ENCODE measurements at places on chromosomes 5 and 9.

DNA sequence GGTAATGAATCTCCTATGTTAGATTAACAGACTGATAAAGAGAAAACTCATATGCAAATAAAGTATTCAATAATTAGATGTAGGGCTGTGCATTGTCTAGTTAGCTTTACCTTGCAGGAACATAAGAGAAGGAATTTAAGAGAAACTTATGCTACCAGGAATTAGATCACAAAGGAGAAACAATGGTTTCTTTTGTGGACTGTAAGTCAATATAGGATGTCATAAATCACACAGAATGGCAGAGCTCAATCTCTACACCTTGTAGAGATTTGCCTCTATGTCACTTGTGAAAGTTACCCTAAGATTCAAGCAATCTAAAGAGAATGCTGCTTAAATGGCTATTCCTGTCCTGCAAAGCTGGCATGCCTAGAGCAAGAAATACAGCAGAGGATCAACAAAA is 26.0 kb downstream of the SLCO4C1 start:
- DNase-seq: no peak

DNA sequence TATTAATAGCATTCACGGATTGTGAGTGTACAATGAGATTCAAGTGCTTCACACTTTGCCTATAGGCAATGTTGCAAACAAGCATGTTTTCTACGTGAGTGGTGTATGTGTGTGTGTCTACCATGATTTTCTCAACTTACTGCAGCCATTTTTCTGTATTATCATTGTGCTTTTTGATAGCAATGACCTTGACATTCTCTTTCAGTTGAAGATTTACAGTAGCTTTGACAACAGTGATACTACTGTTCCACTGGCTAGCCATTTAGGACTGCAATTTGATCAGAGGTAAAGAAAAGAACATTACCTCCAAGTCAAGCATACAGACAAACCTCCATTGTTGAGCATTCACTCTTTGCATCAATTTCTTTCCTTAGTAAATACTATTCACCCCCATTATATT is 297.0 kb downstream of the MAN2A1 start:
- no peak for DNase-seq

GRCh38 chr5:73126381-73126780 is 6.0 kb downstream of the TMEM171 start:
- DNase-seq: no peak

DNA sequence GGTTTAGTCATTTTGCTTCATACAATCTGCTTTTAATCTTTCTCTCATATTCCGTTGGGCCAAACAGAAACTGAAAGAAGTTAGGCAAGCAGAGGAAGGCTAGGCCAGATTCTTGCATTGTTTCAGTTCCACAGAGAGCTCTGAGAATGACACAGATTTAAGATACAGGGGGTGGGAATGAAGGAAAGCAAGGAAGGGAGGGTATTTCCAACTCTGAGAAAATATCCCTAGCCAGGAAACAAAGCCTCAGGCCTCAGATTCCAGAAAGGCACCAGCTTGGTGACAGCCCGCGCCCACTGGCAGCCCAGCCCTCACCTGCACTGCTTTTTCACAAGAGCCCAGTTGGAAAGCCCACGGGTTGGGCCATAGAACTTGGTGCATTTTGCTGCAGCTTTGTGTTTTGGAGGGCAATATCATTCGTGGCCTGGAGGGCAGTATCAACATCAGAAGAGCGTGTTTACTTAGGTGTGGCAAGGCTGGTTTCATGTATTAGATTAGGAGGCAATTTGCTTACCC is 63.5 kb downstream of the ENC1 start:
- DNase-seq: peak; percentile 69

- peak; percentile 2 for DNase-seq
Observed at GRCh38 chr5:84272771-84273516, 111.7 kb downstream of the EDIL3 start.

DNA sequence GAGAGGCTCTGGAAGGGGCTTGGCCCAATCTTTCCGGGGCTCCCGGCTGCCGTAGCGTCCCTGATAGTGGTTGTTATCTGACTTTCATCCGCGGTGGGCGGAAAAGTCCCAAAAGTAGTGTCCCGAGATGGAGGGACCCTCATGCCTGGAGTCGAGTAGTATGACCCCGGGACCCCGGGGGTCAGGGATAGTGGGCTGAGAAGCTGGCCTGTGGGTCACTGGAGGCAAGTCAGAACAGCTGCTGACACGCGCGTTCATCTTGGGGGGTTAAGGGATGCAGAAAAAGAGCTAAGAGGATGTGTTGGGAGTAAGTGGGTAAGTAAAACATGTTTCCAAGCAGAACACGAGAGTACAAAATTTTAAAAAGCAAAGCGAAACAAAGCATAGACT is 123.4 kb downstream of the TMEM161B start:
- DNase-seq: no peak

- no peak for DNase-seq
Observed at GRCh38 chr5:157186309-157187045, 5.8 kb downstream of the ITK start.

DNA sequence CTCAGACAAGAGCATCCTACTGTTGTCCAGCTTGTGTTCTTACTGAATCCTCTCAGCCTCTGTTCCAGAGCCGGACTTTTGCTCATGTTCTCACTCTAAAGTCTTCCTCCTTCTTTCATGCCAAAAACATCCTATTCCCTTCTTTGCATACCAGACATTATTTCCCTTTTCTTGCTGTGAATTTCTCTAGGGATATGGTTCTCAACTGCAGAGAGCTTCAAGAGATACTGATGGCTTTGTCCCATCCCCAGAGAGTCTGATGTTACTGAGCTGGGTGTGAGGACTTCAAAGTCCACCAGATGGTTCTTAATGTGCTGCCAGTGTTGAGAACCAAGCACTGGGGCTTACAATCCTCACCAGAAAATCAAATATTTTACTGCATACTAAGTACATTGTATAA is 98.6 kb upstream of the FER start:
- no peak for DNase-seq

- DNase-seq: no peak
Observed at GRCh38 chr9:127300886-127301447, 36.4 kb downstream of the GARNL3 start.

GRCh38 chr9:22044583-22044982 is 35.5 kb upstream of the CDKN2B start:
- DNase-seq: peak; percentile 84

DNA sequence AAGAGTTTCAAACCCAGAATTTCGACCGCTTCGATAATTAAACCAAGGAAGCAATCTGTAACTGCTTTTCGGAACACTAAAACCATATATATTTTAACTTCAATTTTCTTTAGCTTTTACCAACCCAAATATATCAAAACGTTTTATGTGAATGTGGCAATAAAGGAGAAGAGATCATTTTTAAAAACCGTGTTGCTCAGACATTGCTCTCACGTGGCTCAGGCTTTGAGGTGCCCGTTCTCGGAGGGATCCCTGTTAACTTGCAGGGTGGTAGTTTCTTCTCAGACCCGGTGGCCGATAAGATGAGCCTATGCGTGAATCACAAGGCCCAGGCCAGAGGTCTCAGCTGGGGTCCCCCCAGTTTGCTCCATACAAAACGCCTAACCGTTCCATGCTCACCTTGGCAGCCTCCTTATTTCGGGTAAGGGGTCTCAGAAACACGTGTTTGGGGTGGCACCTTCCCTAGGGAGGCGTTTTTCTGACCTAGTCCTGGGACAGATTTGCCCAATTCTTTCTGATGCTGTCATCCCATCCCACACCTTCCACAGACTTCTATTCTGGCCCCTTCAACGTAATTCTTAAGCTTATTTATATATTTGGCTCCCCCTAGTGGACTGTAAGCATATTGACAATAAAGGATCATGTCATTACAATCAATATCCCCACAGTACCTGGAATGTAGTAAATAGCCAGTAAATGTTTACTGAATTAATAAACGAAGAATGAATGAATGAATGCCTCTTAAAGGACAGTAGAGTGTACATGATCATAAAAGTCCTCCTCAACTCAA is 48.1 kb downstream of the THBS4 start:
- peak; percentile 76 for DNase-seq

GRCh38 chr5:139710319-139711066 is 62.3 kb downstream of the CXXC5 start:
- peak; percentile 62 for DNase-seq

DNA sequence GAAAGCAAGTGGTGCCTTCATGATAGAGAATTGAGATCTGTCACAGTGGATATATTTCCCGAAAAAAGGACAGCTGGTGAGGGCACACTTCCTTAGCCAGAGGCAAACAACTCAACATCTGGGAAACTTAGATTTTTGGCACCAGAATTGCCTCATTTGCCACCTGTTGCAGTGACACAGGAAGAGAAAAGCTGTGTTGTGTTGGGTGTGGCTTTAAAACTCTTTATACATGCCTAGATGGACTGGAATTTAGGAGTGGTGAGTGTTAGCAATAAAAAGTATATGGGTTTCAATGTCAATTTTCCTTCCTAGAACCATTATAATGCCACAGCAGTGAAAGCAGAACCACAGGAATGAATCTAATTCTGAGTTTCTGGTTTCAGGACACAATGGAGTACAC is 62.6 kb upstream of the CEMIP2 start:
- DNase-seq: peak; percentile 7

- DNase-seq: no peak
Observed at GRCh38 chr5:74082512-74083055, 456.6 kb downstream of the ARHGEF28 start.

DNA sequence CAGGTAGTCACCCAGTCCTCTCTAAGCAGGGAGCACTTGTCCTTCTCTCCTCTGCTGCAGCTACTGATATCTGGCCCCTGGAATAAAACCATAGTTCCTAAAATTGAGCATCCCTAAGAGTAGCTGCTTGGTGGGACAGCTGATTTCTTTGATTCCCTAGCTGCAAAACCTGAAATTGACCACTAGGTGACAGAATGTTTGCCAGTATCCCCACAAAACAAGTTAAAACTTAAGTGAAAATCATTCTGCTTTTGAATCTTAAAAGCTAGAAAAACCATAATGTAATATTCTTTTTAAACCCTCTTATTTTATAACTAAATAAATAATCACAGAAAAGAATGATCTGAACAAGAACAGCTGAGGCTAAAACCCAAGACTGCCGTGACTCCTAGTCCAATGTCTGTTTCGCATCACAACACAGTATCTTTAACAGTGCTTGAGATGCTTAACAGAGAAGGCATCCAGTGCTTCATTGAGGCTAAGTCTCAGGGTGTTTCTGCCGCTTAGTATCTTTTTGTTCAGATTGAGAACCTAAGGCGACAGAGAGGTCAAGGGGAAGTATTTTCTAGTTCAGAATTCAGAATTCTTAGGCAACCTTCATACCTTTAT is 24.4 kb upstream of the TAL2 start:
- DNase-seq: no peak

GRCh38 chr5:170393235-170393634 is 4.1 kb upstream of the KCNMB1 start:
- DNase-seq: no peak

All from fibroblast of lung (primary cell).